CD4-positive, alpha-beta memory T cell (primary cell): ENCODE measurements at places on chromosomes 7 and 10. TPM values are rescaled to one million over a fixed set of nuclear protein-coding genes. Genes with fewer than 3 reads are reported as not detected.
A peak's percentile ranks its signal among the peaks of the same experiment; 100 is the strongest.

The CHN2 gene
- total RNA-seq, result 7.6 TPM

The GARIN1A gene
- total RNA-seq, result 1.6 TPM

The LIPJ gene
- 0.19 TPM for total RNA-seq

DNA sequence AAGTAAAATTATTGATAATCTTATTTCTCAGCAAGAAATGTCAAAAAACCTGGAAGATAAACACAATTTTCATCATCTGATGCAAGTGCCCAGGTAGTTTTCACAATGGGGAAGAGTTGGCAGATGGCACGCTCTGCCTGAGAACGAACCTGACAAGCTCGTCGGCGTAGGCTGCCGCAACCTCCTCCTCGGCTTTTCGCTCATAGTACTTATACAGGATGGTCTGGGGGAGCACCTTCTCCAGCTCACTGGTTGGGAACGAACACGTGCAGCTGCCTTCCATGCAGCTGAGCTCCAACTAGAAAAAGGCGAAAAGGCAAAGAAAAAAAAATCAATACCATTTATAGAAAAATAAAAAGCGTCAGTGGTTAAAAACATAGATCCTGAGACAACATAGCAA is 68.9 kb downstream of the RNF216 start:
- no peak for DNase-seq

DNA sequence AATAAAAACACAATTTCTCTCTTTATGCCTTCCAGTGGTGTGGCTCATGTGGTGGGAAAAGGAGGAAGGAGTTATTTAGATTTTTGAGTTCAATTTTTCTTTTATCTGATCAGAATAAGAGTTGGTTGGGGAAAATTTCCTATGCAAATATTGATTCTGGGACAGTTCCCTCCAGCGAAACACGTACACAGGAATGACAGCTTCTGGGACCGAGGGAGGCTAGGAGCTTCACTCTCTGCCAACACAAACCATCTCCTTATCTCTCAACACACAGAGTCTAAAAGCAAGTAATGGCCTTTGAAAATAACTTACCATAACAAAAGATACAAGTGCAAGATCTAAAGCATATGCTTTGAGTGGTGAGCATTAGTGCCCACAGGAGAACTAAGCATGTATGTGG is 122.7 kb downstream of the RAPGEF5 start:
- DNase-seq, result no peak

DNA sequence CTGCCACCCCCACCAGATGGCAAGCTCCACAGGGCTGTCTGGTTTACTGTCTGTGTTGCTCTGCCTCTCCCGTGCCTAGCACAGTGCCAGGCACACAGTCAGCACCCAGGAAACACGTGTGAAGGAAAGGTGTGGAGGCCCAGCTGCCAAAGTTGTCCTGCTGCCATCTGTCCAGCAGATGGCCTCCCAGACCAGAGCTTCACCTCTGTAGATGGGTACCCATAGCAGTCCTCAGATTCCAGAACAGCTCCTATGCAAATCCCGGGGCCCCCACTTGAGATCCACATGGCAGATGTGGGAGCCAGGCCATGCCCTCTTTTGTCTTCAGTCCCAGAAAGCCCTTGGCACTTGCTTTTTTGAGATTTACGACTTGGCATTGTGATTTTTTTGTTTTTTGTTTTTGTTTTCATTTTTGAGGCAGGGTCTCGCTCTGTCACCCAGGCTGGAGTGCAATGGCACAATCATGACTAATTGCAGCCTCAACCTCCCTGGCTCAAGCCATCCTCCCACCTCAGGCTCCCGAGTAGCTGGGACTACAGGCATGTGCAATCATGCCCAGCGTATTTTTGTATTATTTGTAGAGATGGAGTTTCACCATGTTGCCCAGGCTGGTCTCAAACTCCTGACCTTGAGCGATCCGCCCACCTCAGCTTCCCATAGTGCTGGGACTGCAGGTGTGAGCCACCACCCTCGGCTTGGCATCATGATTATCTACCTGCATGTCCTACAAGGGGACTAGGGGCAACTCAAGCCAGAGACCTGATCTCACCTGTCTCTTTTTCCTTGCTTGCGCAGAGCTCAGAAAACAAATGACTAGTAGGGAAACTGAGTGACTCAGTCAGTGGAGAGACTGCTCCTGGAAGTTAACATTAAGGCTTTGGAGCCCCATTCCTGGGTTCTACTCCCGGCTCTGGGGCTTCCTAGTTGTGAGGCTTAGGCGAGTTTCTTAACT is 16.9 kb upstream of the PALD1 start:
- DNase-seq, result peak; percentile 31

GRCh38 chr10:62617652-62618051 is 186.9 kb upstream of the ADO start:
- no peak for DNase-seq

- DNase-seq, result no peak
These were observed 16.3 kb upstream of the SAR1A start for GRCh38 chr10:70186571-70186970.

DNA sequence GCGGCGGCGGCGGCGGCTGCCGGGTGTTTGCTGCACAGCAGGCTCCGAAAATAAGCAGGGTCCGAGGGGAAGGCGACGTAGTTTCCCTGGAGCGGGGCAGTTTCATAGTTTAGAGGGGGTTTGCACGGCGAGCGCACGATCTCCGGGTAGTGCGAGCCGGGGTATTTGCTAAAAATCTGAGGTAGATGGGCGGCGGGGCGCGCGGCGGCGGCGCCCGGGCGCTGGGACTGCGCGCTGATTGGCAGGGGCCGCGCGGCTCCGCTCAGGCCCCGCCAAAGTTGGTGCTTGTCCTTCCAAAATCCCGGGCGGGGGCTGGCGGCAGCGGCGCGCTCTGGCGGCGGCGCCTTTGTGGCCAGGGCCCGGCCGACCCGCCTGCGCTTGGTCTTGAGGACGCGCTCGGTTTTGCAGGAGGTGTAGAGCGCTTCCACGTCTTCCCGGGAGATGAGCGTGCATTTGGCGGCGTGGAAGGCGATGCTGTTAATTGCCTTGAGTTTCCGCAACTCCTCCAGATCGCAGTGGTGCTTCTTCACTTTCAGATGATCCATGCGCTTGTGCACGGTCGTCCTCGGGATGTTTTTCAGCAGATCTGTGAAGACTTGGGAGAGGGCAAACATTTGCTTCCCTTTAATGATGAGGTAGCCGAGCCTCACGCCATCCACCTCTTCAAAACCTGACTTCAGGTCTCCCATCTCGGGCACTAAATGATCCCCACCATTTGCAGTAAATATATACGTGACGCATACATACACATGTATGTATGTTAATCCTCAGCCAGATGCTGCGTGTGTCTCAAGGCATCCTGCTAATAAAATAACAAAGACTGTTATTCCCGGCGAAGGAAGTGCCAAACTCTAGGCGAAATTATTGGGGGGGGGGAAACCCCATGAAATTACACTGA is 8.1 kb downstream of the SKIDA1 start:
- DNase-seq, result peak; percentile 38

DNA sequence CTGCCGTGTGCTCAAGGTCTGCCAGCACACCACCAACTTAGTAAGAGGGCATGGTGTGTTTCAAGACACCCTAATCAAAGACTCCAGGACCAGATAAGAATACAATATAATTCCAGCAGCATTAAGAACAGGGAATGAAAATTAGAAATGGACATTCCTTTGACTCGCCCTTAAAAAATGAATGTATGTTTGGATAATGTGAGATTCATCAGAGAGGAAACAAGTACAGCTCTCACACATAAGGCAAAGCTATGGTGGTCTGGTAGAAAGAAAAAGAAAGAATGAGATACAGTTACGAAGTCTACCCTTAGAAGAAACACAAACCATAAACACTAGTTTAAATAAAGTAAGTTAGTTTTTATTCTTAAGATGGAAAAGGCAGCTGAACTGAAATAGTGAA is 174.8 kb upstream of the ANK3 start:
- no peak for DNase-seq

DNA sequence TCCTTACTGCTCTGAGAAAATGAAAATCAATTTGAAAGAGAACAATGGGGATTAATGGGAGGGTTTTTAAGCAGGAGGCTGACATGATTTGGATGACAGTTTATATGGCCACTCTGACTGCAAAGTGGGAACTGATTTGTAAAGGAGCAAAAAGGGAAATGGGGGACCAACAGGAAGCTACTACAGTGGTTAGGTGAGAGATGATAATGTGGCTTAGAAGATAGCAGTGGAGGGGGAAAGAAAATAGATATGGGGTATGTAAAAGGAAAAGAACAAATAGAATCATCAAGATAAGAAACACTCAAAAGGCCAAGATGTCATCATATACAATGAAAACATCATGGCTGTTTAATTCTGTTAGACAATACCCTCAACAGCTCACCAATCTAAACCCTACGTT is 177.5 kb downstream of the ANK3 start:
- no peak for DNase-seq

DNA sequence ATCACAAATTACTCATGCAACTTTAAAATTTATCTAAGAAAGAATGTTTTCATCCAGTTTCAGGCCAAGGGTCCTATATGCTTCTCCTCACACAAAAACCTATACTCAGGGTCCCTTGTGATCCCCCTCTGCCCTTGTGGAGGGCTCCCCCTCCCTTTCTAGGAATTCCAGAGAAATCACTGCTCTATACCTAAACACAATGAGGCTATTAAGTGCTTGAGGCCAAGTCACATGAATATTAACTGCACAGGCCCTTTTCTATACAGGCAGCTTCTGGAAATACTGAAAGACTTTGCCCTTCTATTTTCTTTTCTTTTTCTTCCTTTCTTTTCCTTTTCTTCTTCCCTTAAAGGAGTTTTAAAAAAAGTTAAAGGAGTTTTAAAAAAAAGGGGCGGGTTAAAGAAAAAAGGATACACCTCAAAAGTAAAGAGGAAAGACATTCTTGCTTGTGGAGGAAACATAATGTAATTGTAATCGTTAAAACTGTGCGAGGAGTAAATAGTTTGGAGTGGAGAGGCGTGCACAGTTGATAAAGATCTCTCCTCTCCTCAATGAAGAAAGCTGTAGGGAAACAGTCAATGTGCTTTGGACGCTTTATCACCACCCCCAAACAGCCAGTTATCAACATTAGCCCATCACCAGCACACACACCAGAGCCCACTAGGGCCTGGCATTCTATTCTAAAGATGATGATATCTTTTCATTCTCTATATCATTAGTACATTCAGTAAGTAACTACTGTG is 16.4 kb downstream of the GRB10 start:
- no peak for DNase-seq
